ENCODE measurements at places on chromosomes 6 and 20.

- no peak for DNase-seq
Measured at GRCh38 chr20:1809131-1809572, 86.1 kb upstream of the SIRPA start.

GRCh38 chr20:21521596-21522480, 8.0 kb upstream of the NKX2-2 start:
- no peak for DNase-seq

DNA sequence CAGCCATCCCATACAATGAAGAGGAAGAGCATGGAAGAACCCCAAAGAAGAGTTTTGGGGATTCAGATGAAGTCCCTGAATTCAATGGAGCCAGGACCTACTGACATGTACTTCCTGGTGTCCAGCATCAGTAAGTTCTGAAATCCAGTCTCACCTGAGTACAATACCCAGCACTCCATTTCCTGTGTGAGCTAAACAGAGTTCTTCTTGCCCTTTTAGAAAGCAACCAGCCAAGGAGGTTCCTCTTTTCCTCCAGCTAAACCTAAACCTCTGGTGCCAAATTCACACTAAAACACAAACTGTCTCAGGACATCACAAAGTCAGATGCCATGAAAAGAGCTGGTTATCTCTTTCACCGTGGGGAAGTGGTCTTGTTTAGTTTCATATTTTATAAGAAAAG, 71.5 kb downstream of the PKHD1 start:
- DNase-seq: no peak

DNA sequence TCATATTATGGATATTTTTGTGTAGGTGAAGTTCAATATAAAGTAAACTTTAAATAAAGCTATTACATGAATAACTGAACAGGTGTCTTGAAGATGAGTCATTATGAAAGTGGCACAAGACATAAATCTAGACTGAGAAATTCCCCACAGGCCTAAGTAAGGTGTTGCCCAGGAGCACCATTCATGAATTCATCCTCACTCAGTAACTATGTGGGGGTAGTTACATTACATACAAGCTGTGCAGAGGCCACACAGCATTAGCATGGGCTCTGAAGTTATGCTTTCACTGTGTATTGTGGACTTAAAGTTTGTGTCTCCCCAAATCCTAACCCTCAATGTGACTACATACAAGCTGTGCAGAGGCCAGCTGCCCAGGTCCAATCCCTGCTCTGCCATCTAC, 65.9 kb downstream of the BCAS1 start:
- DNase-seq: no peak

DNA sequence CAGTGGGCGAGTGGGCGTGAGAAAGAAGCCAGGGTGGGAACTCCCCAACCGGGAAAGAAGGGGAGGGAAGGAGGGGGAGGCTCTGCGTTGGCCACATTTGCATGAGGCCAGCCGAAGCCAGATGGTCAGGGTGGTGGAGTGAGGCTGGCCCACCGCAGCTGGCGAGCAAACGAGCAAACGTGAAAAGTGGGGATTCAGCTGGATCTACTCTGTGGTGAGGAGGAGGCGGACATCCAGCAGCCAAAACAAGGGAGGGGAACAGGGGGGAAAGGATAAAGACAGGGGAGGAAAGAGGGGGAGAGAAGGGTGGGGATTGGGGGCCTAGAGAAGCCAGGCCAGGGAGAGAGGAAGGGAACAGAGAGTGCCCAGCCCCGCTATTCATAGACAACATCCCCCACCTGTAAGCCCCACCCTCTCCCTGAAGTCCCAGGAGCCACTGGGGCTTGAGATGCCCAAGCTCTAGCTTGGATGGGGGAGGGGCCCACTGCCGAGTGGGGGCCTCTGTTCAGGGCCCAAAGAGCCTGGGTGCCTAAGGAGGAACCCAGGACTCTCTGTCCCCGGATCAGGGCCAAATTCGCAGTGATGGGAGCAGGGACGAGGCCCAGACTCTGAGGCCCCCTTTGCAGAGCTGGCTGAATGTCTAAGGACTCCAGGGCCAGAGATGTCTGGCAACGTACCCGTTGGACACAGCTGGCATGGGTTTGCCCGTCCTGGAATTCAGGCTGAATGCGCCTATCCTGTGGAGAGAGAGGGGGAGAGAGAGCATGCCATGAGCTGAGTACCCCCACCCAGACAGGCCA, 45.1 kb downstream of the CPNE5 start:
- DNase-seq: no peak

DNA sequence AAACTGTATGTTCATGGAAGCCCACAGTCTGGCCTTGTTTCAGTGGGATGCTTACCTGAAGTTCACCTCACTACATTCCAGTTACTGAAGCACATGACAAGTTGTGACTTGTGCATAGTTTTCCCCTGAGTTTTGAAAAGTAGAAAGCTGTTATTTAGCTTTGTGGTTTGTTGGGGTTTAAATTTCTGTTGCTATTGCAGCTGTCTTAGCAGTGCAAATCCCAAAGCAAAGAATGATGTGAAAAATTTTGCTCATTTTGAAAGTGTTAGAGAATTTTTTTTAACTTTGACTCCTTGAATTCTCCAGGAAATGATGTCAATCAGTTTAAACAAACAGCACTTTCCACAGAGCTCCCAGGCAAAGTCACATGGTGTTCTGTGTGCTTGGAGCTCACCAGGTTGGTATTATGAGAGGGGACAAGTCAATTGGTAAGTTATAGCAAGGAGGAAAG, 268.4 kb downstream of the ADGRG6 start:
- DNase-seq: no peak

GRCh38 chr6:20747991-20748390, 213.7 kb downstream of the CDKAL1 start:
- no peak for DNase-seq

DNA sequence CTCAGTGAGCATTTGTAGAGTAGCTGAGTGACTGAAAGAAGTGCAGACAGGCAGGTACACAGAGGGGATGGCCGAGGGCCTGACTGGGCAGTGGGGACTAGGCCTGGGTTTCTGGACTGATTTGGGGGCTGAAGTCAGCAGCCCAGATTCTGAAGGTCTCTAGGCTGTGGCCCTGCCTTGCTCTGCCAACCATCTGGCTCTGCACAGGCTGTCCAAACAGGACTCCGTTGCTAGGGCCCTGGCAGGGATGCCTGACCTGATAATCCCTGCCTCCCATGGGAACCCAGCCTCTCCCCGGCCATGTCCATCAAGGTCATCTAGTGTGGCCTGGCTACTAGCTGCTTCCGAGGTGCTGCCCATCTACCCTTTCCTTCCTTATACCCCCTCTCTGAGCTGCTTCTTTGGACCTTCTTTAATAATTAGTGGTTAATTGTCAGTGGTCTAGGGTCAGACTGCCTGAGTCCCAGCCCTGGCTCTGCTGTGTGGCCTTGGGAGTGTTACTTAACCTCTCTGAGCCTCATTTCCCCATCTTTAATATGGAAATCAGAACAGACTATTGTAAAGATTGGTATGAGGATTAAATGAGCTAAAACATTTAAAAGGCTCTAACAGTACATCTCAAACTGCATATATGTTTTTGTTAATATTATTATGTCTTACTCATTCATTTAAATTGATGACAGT, 137.9 kb downstream of the VEGFA start:
- no peak for DNase-seq

DNA sequence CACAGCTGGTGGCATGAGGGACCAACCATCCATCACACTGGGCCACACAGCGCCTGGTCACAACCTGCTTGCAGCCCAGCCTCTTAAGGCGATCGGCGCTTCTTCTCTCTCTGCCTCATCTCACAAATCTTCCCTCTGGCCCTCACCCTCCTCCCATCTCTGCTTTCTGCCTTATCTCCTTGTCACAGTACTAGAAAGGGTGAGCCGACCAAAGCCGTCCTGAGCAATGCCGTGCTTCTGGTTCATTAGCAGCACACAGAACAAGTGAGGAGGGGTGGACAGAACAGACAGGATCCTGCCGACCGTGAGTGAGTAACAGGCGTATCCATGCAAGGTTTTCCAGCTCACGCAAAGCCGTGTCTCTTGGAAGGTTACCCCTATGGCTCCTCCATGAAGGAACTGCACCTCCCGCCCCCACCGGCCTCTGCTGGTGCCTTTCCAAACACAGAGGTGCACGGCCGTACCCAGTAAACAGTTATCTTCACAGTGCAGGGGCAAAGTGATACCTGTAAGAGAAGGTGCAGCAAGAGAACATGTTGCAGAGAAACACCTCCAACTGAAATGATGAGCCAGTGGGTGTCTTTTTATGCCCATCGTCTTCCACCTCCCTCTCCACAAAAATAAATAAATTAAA, 331.7 kb downstream of the FARS2 start:
- DNase-seq: no peak

DNA sequence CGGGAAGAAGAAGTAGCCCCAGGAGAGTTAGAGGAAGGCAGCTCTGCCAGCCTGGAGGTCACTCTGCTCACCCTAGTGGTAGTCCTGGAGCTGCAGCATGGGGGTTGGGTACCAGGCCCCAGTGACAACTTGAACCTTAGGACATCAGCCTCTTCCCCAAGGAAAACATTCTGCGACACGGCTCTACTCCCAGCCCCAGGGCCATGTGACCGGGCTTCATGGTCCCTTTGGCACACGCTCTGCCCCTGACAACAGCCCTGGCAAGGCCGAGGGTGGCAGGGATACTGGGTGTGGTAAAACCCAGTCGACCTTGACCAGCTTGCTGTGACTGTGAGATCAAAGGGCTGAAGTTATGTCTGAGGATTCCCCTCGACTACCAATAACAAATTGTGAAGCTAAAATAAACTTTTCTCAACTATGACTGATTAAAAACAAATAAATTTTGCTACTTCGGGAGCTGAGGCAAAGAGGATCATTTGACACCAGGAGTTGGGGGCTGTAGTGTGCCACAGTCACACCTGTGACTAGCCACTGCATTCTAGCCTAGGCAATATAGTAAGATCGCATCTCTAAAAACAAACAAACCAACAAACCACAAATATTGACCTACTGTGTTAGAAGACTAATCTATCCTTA, 24.4 kb upstream of the ARID1B start:
- DNase-seq: no peak

GRCh38 chr6:161171207-161171606, 102.7 kb downstream of the AGPAT4 start:
- no peak for DNase-seq

GRCh38 chr6:170295510-170296422, 4.9 kb upstream of the DLL1 start:
- DNase-seq: no peak

DNA sequence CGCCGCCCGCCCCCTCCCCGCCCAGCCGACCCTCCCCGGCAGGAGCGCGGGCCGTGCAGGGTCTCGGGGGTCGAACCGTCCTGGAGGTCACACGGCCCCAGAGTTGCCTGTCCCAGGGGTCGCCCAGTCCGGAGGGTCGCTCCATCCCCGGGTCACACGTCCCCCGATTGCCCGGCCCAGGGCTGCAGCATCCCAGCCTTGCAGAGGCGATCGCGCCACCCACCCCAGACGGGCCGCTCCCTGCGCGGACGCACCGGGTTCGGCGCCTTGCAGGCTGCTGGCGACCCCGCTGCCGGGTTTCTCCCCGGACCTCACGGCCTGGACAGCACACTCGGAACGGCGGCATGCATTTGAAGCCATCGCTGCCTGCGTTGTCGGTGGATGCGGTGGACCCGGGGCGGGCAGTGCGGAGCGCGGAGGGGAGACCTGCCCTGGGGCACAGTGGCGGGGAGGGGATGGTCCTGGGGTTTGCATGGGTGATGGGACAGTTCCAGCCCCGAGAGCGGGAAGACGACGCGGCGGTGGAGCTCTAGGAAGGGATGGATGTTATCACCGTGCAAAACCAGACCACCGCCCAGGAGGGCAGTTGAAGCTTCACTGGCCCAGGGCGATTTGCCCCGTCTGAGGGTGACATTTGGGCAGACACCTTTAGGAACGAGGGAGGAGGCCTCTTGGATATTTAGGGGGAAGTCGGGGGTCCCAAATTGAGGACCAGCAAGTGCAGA, 22.7 kb upstream of the FRMD1 start:
- DNase-seq: no peak

DNA sequence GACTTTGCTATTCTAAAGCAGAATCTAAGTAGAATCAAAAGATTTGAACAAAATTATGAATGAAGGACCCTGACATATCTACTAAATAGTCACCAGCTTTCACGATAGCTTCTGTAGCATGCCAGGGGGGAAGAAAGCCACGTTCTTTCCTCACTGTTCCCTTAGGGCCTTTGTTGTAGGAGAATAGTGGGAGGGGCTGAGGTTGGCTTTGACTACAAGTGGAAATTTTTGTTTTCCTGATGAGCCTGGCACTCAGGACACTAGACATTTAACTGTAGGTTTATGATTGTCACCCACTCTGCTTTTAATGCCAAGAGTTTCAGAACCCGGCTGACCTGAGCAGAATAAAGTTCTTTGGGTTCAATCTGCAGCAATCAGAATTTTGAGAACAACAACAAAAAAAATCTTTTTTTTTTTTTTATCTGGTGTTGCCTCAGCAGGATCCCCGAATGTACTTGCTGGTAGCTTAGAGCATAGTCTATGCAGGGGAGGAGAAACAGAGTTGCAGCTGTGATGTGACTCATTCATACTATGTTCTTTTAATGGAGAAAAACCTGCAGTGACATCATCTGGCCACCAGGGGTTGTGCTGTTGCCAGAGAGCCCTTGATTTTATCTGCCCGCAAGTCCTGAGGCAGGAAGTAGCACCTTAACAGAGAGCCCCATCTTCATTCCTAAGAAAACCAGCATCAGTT, 38.5 kb downstream of the TPD52L1 start:
- DNase-seq: peak; percentile 12

All from SIG-M5 (cell line).